ENCODE measurements at places on chromosomes 2 and 18. TPM values are rescaled to one million over a fixed set of nuclear protein-coding genes. Genes with fewer than 3 reads are reported as not detected.

Gene STON1
- total RNA-seq = 3.1 TPM

Gene SS18
- 94.6 TPM for total RNA-seq

Gene LYPD6B
- total RNA-seq = 4.8 TPM

Gene BMP10
- not detected for total RNA-seq

Gene OR6B2
- total RNA-seq = 0.23 TPM

Gene SLC11A1
- total RNA-seq = not detected

Gene CELF4
- 0.44 TPM for total RNA-seq

DNA sequence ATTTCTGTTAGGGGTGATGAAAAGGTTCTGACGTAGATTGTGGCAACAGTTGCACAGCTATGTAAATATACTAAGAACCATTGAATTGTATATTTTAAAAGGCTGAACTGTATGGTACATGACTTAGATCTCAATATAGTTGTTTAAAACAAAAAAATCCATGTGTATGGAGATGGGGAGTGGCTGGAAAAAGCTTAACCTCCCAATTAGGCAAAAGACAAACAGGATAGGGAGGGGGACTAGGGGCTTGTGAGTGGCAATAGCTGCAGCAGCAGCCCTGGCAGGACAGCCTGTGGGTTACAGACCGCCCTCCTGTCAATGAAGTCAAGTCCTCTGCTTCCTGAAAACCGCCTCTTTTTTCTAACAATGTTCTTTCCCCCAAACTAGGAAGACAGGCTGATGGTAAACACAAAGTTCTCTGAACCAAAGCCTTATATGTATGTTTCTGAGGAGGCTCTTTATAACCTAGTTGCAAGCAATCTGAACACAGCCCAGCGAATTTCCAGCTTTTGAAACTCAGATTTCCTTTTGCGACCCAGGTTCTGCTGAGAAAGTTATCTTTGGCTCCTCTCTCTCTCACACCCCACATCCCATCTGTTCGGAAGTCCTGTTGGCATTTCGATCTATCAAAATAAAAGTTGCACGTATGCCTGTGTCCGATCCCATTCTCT, 10.3 kb downstream of the ATP8B1 start:
- DNase-seq = no peak

GRCh38 chr2:221753401-221753800, 181.3 kb upstream of the EPHA4 start:
- DNase-seq = no peak

DNA sequence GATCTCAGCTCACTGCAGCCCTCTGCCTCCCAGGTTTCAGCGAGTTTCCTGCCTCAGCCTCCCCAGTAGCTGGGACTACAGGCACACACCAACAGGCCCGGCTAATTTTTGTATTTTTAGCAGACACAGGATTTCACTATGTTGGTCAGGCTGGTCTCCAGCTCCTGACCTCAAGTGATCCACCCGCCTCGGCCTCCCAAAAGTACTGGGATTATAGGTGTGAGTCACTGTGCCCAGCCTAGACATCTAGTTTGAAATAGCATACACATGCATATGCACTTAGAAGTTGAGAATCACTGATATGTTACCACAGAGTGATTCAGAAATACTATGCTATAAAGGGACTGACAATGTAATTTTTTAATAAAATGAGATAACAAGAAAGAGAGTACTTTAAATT, 69.8 kb upstream of the CDKL4 start:
- DNase-seq = no peak

- no peak for DNase-seq
Measured at GRCh38 chr2:30348825-30349224, 98.2 kb upstream of the LCLAT1 start.

- DNase-seq = no peak
Measured at GRCh38 chr2:200350850-200351285, 44.4 kb downstream of the SPATS2L start.

GRCh38 chr18:54205959-54206358, 18.5 kb downstream of the MBD2 start:
- DNase-seq = no peak

DNA sequence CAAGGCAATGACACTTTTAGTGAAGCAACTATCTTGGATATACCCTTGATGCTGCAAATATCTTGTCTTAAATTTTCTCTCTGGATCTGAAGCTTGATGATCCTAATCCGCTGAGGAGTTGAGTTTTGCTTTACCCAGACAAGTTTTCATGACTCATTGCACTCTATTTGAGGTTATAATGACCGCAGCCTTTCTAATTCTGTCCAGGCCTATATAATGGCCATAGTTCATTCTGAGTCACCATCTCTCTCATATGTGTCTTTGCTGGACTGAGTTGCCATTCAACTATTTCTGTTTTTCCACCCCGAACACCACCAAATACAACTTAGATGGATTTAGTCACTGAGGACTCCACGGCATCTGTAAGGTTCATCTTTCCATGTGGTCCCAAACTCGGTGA, 802.1 kb upstream of the FAM98A start:
- no peak for DNase-seq

DNA sequence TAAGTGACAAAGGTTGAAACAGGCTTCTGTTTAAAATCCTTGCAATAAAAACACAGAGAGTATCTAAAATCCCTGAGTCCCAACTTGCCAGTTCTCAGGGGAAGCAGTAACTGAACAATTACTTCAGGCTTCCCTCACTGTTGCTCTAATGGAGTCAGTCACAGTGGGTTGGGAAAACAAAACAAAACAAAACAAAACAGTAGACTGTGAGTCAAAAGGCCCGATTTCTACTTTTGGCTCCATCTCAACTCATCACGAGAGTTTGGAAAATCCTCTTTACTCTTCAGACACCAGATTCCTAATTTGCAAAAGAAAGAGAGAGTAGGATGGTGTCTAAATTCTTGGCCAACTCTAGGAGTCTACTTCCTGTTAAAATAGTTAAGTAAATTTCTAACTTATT, 1.1 kb downstream of the FSHR start:
- DNase-seq = no peak

DNA sequence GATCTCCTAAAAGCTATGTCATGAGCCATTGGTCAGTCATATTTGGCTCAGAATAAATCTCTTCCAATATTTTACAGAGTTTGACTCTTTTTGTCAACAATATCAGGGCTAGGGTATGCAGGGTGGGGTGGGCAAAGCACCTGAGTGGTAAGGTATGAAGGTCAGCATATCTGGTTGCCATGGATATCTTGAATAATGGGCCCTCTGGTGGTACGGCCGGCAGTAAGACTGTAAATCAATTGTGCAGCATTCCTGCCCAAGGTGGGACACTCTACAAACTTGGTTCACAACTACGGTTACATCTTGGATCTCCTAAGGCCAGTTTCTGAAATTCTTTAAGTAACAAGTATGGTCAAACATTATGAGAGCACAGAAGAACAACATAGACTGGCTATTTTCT, 119.6 kb downstream of the SPOPL start:
- no peak for DNase-seq

GRCh38 chr2:64275174-64275466, 130.9 kb upstream of the PELI1 start:
- DNase-seq = no peak

DNA sequence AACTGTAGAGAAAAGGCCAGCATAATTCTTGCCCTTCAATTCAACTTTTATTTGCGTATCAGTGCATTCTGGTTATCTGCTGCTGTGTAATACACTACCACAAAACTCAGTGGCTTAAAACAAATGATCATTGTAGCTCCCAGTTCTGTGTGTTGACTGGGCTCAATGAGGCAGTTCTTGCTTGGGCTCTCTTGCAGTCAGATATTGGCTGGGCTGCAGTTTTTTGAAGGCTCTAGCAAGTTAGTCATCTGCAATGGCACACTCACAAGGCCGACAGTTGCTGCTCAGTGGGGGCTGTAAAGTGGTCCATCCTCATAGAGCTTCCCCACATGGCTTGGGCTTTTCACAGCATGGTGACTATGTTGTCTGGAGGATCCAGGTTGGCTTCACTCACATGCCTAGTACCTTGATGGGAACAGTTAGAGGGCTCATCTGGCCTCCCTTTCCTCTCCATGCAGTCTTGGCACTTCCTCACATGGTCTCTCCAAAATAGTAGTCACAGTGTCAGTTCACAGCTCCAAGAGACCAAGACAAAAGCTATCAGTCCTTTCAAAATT, 110.6 kb upstream of the TNP1 start:
- no peak for DNase-seq

GRCh38 chr2:112728029-112728362, 7.2 kb downstream of the NT5DC4 start:
- DNase-seq = no peak

DNA sequence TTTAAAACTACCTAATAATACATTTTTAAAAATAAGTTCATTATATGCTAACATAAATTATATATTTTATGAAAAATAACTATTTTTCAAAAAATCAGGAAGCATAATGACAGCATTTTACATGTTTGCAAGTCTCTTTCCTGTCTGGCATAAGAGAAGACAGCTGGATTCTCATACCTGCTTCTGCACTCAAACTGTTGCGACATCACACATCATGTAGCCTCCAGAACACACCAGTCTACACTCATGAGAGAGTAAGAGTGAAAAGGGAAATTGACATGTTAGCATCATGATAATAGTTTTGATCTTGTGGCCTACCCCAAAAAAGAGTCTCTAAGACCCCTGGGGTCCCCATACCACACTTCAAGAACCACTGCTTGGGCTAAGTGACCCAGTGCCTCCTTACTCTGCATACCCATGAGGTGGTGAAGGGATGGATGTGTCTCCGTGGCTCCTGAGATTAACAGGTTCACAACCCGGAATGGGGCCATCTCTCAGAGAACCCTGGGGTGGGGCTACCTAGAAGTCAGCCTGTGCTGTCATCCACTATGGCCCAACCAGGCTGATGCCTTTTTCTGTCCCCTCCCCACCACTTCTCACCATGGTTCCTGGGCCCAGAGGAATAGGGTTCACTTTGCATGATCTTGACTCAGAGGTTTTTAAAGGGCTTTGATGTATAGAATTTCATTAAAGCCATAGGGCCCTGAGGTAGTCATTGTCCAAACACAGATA, 102.6 kb upstream of the DAPL1 start:
- no peak for DNase-seq

All from endothelial cell (in vitro differentiated cells).